ENCODE measurements at places on chromosomes 1 and 21.
A peak's percentile ranks its signal among the peaks of the same experiment; 100 is the strongest.

- no peak for DNase-seq
Observed at GRCh38 chr1:63475761-63476160, 47.3 kb downstream of the ITGB3BP start.

GRCh38 chr1:9539829-9540550 is 725 bp downstream of the SLC25A33 start:
- DNase-seq = peak; percentile 60

DNA sequence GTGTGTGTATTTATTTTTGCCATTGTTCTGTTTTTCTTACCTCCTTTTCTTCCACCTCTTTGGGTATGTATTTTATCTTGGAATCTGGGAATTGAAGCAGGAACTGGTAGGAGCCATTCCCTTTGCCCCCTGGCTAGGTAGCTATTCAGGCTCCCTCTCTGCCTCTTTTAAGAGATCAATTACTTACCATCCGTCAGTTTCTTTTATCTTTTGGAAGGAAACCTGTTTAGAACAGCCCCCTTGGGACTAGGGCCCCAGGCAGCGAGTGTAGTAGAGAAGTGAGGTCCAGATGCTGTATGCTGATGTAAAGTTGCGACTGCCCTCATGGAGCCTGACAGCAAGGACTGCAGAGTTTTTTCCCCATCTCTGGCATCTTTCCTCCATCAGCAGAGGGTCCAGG is 41.6 kb downstream of the KIRREL1 start:
- no peak for DNase-seq

DNA sequence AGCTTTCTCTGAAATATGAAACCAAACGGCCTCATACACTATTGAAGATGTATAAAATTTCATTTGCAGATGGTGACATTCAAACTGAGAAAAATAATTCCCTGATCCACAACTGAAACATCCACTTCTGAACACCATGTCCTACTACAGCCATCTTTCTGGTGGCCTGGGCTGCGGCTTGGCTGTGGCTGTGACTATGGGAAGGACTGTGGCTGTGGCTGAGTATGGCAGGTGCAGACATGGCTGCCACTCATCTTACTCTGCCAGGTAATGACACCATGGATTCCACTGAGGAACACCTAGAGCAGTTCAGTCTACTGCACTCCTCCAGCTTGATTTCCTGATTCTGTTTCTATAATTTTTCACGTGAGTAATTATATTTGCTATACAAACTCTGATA is at the start of gene KRTAP20-4:
TSS of gene KRTAP20-4 (plus strand) at position 106 of the 400 bp plus-strand sequence.
- DNase-seq = no peak

GRCh38 chr1:11594222-11594621 is 60.0 kb downstream of the FBXO2 start:
- DNase-seq = no peak

GRCh38 chr1:145997016-145997717 is 788 bp upstream of the TXNIP start:
- DNase-seq = peak; percentile 59

GRCh38 chr1:39576016-39576657 is 453 bp downstream of the PABPC4 start:
- DNase-seq = peak; percentile 31

- no peak for DNase-seq
Observed at GRCh38 chr1:3516911-3517675, 62.6 kb downstream of the ARHGEF16 start.

- no peak for DNase-seq
Observed at GRCh38 chr1:30063621-30064280, 659.6 kb downstream of the MATN1 start.

DNA sequence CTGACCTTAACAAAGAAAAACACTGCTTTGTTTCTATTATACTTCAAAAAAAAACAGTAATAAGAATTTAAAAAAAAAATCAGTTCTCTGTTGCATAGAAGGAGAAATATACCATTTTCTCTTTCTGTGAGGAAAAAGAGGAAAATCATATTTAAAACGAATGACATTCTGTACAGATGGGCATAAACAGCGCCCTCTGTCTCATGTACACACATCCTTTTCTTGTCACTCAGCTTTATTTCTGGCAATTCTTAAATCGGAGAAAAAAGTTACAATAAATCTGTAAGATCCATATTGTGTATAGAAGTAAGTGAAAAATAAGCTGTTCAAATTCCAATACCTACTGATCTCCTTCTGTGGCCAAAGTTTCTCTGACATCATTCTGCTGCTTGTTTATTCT is 245.4 kb downstream of the SMYD3 start:
- DNase-seq = no peak

DNA sequence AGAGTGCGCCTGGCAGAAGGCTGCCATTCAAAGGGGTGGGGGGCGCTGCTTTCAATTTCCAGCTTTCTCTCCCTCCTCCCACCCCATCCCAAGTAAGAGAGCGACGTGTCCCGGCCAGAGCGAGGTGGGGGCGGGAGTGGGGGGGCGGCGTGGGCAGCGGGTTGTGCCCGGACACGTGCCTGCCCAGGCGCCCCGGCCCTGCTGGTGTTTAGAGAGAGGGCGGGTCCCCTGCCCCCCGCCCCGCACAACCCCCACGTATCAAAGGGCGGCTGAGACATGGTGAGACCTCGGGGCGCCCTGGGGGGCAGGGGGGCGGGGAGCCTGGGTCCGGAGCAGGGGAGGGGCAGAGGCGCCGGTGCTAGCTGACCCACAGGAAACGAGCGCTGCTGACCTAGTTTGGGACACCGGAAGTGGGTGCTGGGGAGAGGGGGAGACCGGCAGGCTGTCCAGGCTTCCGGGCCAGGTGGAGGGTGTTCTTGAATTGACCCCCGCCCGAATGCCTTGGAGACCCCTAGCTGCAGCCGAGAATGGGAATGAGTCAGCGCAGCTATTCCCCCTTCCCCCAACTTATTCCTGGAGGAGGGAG is 1.3 kb downstream of the ZBTB7B start:
- DNase-seq = no peak

DNA sequence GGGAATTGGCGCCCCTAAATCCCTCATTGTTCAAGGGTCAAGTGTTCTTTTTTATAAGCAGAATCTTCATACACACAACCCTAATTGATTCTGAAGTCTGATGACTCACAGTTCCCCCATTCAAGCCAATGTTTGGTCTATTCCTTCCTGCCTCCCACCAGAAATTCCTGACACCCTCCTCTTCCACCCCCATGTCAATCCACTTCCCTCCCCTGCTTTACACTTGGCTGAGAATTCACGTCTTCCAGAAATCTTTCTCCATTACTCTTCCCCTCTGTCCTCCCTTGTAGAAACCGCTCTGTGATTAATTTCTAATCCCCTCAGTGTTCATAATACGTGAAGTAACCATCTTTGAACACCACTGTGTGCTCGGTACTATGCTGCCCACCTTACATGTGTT is 76.2 kb upstream of the CD34 start:
- DNase-seq = no peak

- no peak for DNase-seq
Observed at GRCh38 chr1:1203561-1204424, 2.6 kb downstream of the TNFRSF18 start.

DNA sequence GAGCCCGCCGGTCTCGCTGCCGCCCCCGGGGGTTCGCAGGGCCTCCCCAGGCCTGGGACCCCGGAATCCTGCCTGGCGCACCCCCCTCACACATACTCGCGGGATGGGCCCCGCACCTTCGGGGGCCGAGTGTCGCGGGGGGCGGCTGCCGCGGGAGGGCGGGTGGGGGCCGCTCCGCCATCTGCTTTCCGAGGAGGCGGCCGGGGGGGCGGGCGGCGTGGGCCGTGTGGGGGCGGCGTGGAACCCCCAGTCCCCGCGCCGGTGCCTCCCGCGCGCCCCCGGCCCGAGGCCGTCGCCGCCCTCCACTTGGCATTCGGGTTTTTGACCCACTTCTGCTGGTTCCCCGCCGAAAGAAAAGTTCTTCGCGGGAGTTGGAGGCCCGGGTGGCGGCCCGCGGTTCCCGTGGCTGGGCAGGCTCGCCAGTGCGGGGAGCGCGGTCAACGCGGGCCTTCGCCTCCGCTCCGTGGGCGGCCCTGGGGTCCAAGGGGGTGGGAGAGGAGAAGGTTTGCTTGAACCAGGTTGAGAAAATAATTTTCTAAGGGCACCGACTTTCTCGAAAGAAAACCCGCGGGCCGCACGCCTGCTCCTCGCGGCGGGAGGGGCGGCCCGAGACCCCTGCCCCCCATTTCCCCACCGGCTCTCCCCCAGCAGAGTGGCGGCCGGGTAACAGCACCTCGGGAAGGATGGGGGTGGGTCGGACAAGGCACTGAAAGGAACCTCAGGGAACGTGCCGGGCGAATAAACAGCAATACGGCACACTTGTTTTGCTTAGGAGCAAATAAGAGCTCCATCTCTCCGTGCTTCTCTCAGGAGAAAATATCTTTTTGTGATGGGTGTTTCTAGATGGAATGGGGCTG is 1.6 kb downstream of the PHF13 start:
- DNase-seq = peak; percentile 33

DNA sequence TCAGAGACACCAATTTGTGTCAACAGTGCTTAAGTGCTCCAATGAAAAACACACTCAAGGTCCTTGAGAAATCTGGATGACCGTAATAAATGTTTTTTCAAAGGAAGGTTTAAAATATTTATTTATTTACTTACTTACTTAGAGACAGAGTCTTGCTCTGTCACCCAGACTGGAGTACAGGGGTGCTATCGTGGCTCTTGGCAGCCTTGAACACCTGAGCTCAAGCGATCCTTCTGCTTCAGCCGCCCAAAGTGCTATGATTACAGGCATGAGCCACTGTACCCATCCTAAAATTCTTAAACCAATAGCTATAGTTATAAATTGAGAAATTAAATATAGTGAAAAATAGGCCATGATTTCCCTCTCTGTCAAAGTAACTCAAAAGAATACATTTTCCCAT is 17.3 kb upstream of the ERICH3 start:
- DNase-seq = no peak

DNA sequence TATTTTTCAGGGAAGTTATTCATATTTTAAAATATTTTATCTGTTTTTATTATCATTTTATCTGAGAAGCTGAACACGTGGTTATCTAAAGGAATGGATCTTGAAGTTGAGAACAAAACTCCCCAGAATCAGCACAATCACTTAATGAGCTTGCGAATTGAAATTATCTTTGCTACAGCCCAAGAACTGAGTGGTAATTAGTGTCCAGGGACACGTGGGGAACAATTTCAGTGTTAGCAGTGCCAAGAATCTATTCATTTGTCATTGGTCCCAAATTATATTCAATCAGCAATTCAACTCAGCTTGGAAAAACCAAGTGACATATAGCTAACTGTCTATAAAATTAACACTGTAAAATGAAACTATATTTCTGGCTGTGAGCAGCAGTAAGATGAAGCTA is 197.6 kb upstream of the UBE2U start:
- DNase-seq = no peak

- DNase-seq = peak; percentile 57
Observed at GRCh38 chr21:34807881-34808568, 139.2 kb downstream of the CLIC6 start.

DNA sequence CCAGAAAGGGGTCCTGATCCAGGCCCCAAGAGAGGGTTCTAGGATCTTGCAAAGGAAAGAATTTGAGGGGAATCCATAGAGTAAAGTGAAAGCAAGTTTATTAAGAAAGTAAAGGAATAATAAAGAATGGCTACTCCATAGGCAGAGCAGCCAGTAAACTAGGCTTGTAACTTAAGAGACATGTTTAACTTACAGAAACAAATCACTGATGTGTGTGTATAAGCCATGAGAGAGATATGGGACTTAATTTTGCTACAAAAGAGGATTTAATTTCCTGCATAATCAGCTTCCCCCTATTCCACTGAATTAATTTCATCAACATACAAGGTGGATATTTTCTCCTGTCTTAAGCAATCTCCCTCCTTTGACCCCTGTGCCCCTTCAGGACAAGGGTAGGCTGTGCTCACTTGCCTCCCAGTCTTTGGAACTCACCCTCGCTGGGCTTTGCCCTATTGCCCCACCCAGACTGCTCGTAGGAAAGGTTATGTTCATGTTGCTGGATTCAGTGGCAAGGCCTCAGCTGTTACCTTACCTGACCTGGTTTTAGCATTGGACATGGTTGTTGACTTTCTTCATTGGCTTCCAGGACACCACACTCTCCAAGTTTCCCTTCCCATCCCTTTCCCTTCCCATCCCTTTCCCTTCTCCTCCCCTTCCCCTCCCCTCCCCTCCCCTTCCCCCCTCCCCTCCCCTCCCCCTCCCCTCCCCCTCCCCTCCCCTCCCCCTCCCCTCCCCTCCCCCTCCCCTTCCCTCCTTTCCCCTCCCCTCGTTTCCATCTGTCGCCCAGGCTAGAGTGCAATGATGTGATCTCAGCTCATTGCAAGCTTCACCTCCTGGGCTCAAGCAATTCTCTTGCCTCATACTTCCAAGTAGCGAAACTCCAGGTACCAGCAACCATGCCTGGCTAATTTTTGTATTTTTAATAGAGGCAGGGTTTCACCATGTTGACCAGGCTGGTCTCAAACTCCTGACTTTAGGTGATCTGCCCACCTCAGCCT is 44.6 kb downstream of the TBCE start:
- no peak for DNase-seq

DNA sequence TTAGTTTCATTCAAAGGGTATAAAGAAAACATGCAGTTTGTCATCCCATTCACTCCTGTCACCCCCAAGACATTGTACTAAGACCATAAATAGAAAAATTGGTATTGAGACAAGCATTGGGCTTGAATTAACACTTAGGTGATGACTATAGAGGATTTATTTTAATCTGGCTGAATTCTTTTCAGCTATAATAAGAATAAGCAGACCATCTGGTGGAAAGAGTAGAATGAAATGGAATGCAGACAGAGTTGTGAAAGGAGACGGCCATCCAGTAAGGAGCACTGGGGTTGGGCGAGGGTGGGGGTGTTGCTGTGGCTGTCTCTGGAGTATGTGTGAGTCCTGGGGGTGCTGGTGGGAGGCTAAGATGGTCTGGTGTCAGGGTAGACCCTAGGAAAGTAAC is 125.0 kb upstream of the IVNS1ABP start:
- no peak for DNase-seq

DNA sequence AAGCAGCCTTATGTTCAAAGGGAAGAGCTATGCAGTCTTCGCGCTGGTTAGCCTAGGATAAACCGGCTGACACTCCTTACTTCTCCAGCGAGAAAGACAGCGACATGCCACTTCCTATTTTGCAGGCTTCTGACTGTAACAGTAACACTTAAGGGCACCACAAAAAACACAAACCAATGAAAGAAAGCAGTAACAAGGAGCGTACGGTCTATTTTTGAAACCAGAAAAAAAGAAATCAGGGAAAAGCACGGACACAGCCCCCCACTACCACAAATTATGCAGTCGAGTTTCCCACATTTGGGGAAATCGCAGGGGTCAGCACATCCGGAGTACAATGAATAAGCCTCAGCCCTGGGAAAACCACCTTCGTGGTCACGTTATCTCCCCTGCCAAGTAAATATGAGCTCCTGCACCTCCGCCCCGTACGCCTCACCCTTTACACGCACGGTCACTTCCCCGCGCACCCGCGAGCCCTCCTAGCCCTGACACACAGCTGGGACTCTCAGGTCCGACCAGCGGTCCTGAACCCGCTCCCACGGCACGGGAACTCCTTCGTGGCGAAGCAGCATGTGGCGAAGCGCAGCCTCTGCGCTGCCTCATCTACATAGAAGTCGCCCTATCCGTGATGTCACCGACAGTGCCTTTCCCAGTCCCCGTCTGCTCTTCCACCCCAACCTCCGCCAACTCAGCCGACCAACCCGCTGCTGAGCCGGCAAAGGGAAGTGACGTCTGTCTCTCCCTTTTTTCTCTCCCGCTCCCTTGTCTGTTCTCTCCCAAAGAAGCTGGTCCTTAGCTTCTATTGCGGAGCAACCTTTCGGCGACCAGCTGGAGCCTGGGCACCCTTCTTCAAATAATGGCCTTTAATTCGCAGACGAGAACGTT is 40.9 kb upstream of the PPIAL4F start:
- peak; percentile 71 for DNase-seq
